ENCODE measurements at places on chromosomes 11 and 22. TPM values are rescaled to one million over a fixed set of nuclear protein-coding genes. Genes with fewer than 3 reads are reported as not detected.

SOX6 gene
- polyA plus RNA-seq: 30.0 TPM

- DNase-seq: peak; percentile 42
These were observed 29.9 kb upstream of the LRRC32 start for GRCh38 chr11:76700177-76701100.

DNA sequence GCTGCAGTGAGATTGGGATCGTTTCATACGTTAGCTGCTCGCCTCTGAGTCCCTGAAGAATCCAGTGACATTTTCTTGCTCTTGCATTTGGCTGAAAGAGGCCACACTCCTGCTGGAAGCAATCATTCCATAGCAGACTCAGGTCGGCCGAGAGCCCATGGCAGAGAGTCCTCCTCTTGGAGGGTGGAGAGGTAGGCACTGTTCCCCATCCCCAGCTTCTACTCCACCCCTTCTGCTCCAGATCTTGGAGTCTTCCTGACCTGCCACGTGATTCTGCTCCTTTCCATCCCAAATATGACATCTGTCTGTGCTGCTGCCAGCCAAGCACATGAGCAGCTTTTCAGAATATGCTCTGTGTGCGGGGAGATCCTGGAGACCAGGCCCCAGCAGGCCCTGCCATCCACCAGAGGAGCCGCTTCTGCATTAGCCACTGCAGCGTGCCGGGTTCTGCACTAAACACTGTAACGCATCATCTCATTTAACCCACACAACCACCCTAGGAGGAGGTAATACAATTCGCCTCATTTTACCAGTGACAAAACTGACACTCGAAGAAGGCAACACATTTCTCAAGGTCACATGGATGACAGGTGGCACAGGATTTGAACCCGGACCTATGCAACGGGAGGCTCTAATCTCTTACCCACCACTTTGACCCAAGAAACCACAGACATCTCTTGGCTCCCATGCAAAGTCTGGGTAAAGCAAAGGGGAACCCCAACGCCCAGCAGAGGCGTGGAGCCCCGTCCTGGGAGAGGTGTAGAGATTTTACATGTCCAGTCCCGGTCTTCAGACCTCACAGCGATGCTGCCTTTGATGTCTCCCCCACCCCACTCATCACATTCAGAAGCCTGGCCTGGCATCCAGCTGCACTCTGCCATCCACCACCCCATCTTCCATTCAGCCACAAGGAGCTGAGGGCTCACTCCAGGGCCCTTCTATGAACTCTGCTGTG, 78.8 kb downstream of the FEZ1 start:
- peak; percentile 24 for DNase-seq

DNA sequence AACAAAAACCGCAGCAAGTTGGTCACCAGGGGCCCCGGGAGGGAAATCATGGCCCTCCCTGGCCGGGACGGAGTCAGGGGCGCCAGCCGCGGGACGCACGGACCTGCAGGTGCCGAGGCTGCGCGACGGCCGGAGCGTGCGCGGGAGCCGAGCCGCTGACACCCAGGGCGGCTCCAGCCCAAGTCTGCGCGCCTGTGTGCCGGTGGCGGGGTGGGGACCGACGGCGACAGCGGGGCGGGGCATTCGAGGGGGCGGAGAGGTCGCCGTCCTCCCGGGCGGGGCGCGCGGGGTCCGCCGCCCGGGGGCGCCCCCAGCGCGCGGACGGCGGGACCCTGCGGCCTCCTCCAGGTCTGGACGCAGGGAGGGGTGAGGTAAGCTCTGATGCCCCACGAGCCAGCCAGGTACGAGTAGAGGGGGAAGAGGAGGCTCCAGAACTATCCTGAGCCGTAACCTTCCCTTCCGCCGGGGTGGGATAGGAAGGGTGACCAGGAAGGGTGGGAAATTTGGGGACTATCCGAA, at the start of gene ESAM:
ESAM (minus strand) TSS at position 186 of the 519 bp plus-strand sequence; CDS start at position 50, 136 bp downstream.
- DNase-seq: no peak

GRCh38 chr11:96275801-96276594, 67.0 kb downstream of the MAML2 start:
- no peak for DNase-seq

DNA sequence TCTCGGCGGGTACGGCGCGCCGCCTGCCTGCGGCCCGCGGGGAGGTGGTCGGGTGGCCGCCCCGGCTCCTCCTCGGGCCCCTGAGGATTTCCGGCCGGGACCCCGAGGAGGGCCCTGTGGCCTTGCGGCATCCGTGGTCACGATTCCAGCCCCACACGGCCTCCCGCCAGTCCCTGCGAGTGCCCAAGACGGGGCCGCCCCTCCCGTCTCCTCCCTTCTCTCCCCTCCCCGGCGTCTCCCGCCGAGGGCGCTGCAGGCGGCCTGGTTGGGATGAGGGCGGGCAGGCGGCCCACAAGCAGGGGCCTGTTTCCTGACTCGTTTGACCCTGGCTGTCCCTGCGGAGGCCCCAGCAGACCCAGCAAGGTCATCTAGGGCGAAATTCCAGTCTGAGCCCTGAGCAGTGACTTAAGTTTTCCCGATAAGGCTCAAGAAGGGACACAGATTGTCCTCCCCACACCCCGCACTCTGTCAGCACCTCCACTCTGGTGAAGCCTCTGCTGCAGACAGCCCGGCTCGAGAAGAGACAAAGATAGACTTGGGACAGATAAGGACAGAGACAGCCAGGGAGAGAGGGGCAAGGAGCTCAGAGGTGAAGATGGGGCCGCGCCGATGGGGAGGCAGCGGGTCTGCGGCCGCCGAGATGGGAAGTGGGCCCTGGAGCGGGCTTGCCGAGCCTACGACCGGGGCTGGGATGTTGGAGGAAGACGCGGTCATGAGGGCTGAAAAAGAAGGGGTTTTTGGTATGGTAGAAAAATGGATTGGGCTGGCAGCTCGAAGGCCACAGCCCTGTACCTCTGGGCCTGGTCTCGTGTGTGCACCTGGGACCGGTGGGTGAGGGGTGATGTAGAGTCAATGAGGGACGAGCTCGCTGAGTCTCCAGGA, 95.0 kb downstream of the SWAP70 start:
- DNase-seq: peak; percentile 77

- no peak for DNase-seq
These were observed 21.3 kb downstream of the KRTAP5-5 start for GRCh38 chr11:1650918-1651262.

GRCh38 chr11:121802542-121802941, 313.5 kb downstream of the BLID start:
- DNase-seq: peak; percentile 82

DNA sequence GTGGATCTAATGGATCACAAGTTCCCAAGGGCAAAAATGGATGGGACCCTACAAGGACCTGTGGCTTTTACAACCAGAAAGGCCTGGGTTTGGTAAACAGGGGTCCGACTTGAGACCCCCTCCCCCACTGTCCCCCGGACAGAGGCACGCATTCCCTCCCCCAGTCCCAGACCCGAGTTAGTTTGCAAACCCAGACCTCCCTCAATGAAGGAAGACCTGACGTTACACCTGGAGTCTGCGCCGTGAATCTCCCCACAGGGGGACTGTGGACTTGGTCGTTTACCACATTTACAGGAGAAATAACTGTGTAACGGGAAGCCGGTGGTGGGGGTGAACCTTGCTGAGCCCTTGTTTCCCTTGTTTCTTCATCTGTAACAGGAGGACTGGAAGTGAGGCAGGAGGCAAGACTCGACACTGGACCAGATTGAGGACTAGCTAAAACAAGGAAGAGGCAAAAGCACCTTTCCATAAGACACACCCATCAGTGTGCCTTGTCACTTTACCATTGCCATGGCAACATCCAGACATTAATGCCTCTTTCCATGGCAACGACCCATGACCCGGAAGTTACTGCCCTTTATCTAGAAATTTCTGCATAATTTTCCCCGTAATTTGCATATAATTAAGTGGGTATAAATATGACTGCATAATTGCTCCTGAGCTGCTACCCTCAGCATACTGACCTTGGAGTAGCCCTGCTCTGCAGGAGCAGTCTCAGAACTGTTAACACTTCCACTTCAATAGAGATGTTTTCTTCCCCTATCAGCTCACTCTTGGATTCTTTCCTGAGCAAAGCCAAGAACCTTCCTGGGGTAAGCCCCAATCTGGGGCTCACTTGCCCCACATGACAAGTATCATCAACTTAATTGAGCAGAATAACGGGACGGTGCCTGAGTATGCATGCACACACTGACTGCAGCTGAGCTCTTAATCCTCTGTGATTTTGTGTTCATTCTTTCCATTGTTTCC, 25.4 kb downstream of the PDGFB start:
- no peak for DNase-seq

DNA sequence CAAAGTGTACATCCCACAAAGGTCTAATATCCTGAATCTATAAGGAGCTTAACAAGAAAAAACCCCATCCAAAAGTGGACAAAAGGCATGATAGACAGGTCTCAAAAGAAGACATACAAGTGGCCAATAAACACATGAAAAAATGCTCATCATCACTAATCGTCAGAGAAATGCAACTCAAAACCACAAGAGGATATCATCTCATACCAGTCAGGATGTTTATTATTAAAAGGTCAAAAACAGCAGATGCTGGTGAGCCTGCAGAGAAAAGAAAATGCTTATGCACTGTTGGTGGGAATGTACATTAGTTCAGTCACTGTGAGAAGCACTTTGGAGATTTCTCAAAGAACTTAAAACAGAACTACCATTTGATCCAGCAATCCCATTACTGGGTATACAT, 12.7 kb downstream of the LGALS12 start:
- DNase-seq: no peak

TMEM80 gene
- polyA plus RNA-seq: 21.0 TPM
